ENCODE measurements at places on chromosomes 6 and 20.

- DNase-seq = no peak
These were observed 5.5 kb upstream of the HLA-E start for GRCh38 chr6:30483677-30484279.

DNA sequence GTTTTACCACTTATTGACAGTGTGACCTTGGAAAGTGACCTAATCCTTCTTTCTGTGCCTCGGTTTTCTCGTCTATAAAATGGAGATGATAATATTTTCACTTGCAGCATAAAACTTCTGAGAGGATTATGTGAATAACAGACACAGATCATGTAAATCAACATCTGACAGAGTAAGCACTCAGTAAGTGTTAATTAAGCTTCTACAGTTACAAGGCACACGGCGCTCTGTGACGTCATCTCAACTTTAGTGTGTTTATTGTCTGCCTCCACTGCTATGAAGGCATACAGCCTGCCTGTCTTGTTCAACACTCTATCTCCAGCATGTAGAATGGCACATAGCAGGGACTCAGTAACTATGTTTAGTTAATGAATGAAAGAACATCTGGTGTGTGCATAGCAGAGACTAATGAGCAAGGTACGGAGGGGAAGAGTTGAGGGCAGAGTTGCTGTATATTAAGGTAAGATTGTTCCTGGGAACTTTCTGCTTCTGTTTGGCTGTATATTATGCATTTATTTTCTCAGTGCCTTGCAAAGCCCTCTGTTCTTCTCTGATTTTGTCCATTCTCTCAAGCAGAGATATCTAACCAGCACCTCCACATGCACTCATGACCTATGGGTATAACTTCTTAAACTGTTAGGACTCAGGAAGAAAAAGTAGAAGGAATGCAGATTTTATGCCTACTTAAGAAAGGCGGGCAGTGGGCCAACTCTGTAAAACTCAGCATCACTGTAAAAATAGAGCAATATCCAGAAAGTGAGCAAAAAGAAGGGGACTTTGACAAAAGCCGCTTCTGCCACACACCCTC, 66.4 kb upstream of the STMND1 start:
- DNase-seq = no peak

DNA sequence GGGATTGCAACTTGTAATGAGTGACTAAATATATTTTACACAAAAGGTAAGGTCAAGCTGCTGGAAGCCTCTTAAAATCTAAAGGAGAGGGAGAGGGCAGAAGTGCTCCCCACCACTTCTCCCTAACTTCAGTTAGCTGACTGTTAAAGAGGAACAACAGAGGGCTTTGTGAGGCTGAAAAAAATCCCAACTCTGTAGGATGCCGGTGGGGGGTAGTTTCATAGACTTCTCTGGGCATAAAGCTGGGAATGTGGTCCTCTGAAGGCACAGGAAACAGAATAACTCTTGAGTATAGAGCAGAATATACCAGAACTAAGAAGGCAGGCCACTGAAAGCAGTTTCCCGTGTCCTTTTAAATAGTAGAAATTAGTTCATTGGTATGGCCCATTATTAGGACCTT, 71.6 kb downstream of the KIF6 start:
- no peak for DNase-seq

- no peak for DNase-seq
These were observed 79.0 kb downstream of the SAMD3 start for GRCh38 chr6:130143709-130144108.

GRCh38 chr6:3165631-3166534, 8.5 kb upstream of the TUBB2A start:
- no peak for DNase-seq

DNA sequence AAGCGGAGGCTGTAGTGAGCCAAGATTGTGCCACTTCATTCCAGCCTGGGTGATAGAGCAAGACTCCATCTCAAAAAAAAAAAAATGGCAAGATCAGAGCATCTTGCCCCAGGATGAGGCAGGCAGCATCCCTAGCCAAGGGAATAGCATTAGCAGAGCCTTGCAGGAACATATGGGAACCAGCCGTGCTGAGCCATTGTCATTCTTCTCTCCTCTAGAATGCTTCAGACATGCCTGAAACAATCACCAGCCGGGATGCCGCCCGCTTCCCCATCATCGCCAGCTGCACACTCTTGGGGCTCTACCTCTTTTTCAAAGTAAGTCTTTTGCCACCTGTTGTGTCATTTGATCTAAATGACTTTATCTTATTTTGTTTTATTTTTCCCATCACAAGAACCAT, 13.0 kb downstream of the HM13 start:
- DNase-seq = no peak

- no peak for DNase-seq
These were observed 241.8 kb upstream of the PREP start for GRCh38 chr6:105644691-105645090.

GRCh38 chr20:22562620-22563019, 21.8 kb downstream of the FOXA2 start:
- no peak for DNase-seq
